ENCODE measurements at places on chromosomes 2 and 18. TPM values are rescaled to one million over a fixed set of nuclear protein-coding genes. Genes with fewer than 3 reads are reported as not detected.

GRCh38 chr2:205908212-205909183 lies 177.5 kb downstream of the INO80D start:
- no peak for DNase-seq

DNA sequence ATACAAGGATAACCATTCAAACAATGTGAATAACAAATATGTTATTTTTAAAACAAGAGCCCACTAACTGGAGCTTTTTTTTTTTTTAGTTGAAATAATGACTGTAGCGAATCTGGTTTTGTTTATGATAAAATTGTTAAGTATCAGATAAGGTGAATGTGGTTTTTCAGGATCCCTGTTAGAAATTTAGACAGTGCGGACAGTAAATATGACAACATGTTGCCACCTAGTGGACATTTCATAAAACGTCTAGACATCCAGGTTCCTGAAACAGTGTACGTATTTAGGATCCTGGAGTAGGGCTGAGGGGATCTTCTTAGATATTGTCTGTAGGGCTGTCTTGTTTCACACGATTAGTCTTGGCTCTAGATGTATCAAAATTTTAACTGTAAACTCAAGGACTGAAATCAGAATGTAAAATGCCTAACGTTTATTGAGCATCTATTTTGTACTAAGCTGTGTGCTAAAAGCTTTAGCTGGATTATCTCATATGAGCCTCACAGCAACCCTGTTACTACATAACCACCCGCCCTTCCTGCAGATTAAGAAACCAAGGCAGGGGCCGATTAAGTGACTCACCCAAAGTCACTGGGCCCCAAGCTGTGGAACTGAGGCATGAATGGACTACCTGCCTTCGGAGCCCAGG lies 23.9 kb upstream of the CCDC68 start:
- DNase-seq: no peak

GRCh38 chr2:71779774-71780105 lies 326.4 kb downstream of the DYSF start:
- no peak for DNase-seq

DNA sequence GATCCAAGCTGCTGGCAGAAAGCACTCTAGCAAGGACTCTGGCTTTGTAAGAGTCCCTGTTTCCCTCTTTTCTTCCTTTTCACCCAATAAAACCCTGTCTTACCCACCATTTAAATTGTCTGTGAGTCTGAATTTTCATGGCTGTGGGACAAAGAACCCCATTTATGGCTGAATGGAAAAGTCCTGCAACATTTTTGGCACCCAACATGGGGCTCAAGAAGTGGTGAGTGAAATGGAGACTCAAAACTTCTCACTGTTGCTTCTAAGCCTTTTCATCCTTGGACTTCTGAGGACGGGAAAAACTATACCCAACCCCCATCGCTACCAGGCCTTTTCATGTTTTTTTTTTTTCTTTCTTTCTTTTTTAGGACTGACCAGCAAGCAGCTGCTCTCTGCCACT lies 329.5 kb upstream of the CWC22 start:
- DNase-seq: no peak

DNA sequence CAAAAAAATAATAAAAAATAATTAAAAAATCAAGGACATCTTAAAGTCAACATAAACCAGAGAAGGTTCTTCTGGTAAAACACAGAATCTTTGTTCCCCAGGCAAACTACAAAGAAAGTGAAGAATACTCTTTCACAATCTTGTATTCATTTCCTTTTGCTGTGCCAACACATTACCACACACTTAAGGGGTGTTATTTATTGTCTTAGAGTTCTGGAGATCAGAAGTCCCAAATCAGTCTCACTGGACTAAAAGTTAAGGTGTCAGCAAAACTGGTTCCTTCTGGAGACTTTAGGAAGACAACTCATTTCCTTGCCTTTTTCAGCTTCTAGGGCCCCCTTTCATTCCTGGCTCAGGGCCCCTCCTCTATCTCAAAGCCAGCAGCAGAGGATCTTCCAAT lies 12.2 kb upstream of the CAB39 start:
- no peak for DNase-seq

DNA sequence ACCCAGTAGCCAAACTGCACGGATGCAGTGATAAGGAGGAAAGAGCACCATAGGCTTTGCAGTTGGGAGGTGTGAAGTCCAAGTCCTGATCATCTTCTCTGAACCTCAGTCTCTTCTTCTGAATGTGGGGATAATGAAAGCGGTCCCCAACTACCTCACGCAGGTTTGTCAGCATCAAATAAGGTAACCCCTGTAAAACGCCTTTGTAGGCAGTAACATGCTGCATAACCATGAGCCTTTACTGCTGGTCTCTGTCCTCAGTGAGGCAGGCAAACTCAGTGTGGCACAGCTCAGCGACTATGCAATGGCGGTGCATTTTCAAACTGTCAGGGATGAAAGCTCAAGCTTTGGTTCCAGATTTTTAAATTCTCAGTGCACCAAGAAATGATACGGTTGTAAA lies 46.1 kb downstream of the DNMT3A start:
- no peak for DNase-seq

GRCh38 chr18:62938006-62938405 lies 222.7 kb downstream of the PHLPP1 start:
- DNase-seq: no peak

DNA sequence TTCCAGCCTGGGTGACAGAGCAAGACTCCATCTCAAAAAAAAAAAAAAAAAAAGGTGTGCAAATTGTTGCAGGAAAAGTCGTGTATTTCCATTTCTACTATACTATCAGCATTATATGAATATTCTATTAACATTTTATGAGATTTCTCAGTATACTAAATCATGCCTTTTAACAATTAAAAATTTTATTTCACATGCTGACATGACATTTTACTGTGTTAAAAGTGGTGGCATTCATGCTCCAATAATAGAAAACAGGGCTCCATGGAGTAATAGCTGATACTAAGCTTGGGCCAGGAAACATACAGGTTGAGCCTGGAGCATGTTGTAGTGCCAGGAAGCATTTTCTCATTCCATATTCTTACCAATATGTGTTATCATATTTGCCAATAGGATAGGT lies 141.4 kb downstream of the SPAG16 start:
- DNase-seq: no peak

- DNase-seq: no peak
Observed at GRCh38 chr2:97858442-97858841, 137.3 kb downstream of the TMEM131 start.

DNA sequence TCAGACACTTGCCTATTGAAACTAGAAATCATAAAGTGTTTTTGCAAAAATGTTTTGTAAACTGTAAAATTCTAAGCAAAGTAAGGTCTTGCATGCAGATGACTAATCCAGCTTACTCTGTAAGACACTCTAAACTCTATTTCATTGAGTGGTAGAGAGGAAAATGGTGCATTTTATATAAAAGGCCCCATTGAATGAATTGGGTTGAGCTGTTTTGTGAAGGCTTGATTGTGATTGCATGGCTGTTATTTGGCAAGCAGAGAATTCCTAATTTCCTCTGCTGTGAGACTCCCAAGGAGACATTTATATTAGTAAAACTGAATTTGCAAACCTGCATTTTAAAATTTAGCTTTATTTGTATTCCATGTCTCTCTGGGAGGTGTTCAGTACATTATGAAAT lies 234.5 kb downstream of the PARD3B start:
- DNase-seq: no peak

- DNase-seq: no peak
Observed at GRCh38 chr2:607172-607571, 70.0 kb downstream of the TMEM18 start.

DNA sequence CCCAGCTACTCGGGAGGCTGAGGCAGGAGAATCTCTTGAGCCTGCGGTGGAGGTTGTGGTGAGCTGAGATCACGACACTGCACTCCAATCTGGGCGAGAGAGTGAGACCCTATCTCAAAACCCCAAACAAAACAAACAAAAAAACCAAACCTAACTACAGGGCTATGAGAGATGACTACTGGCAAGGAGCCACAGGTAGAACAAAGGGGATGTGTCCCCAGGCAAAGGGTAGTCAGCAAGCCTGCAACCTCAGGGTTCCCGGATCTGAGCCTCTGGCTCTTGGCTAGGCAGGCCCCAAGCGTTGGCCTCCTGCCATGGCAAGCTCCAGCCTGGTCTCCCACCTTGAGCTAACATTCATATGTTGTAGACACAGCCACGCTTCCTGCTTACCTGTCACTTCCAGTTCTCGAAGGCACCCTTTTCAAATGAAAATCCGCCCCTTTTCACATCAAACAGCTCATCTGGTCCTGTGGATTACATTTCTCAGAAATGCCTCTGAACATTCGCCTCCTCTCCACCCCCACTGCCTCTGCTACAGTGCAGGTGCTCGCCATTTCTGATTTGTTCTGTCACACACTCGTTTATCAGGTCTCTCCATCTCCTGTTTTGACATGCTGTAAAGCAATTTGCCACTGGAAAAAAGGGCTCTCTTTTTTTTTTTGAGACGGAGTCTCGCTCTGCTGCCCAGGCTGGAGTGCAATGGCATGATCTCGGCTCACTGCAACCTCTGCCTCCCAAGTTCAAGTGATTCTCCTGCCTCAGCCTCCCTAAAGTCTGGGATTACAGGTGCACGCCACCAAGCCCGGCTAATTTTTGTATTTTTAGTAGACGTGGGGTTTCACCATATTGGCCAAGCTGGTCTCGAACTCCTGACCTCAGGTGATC lies 13.1 kb upstream of the ACTR3 start:
- no peak for DNase-seq

GRCh38 chr2:113602869-113603466 lies 24.1 kb upstream of the RABL2A start:
- no peak for DNase-seq

DNA sequence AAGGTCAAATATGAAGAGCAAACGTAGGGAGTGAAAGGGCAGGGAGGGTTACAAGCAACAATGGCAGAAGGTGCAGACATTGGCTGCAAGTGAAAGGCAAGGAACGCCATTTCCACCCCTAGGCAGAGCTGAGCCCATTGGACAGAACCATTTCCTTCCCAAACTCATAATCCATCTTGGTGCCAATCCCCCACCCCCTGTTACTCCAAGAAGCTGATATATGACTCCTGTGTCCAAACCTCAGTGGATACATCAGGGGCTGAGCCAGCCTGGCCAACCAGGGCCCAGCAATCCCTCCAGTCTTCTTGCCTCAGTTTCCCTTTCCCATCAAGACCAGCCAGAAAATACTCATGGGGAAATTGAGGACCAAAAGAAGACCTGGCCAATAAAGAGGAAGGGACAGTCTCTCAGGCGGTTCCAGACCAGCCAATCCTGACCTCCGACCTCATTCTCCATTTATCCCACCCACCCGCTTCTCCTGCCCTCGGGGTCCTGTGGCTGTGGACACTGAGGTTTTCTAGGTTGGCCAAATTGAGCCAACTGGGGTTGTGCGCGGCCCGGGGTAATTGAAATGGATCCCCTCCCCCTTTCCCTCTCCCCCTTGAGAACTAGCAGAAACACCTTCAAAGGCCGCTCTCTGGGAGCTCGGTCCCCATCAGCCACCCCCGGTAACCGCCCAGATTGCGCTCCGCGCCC lies 24.8 kb downstream of the TNS1 start:
- DNase-seq: no peak

- DNase-seq: peak; percentile 90
Observed at GRCh38 chr2:95345563-95346230, 48.5 kb downstream of the KCNIP3 start.

DNA sequence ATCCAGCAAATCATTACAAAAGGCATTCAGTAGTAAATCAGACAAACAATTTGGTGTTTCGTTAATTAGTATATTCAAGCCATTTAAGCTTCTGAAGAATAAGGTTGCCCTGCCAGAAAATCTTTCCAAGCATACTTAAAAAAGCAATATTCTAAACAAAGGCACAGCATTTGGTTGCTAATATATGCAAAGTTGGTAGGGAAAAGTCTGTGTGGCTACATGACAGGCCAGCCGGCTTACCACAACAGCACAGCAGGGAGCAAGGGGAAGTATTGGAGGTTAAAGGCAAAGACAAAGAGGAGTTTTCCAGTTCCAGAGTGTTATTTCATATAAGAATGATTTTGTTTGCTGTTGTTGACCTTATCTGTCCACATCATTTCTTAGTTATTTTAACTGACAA lies 282.3 kb downstream of the MBD5 start:
- no peak for DNase-seq

DNA sequence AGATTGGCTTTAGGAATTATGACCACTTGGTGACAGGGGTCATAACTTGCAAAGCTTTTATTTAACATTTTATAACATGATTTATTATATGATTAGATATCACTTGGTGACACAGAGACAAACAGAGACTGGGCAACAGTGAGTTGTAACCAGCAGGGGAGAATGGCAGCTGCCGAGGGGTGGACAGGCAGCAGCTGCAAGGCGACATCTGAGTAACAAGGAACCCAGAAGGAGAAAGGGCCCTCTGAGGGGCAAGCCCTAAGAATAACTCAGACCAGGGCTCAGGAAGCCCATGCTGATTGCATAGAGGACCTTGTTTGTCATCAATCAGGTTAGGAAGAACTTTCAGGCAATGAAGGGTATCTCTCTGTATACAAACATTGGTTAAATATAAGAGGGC lies 339.9 kb upstream of the SOX11 start:
- DNase-seq: no peak

- DNase-seq: no peak
Observed at GRCh38 chr18:60182223-60182622, 190.4 kb downstream of the MC4R start.

GRCh38 chr2:207584952-207585351 lies 40.2 kb downstream of the METTL21A start:
- DNase-seq: no peak

DNA sequence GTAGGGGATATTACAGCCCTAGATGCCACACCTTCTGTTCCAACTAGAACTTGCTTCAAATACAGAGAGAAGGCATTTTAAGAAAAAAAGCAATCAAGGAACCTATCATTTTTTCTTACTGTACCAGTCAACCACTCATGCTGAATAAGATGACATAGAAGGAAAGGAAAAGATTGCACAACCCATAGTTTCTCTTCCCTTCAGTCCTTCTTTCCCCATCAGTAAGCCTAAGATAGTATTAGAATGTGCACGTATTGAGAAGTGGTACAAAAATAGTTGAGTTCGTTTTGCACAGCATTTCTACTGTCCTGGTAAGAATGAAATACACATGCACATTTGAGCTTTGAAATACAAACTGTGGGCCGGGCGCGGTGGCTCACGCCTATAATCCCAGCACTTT lies 27.0 kb upstream of the HK2 start:
- no peak for DNase-seq

- no peak for DNase-seq
Observed at GRCh38 chr2:196309691-196310090, 138.3 kb upstream of the STK17B start.

- no peak for DNase-seq
Observed at GRCh38 chr2:160380611-160381010, 113.0 kb downstream of the RBMS1 start.

- no peak for DNase-seq
Observed at GRCh38 chr2:168941297-168941696, 40.2 kb downstream of the G6PC2 start.

- no peak for DNase-seq
Observed at GRCh38 chr2:186205254-186205911, 280.7 kb upstream of the ZC3H15 start.

The ING5 gene
- 37.6 TPM for total RNA-seq

The IL1RN gene
- total RNA-seq: 20.5 TPM

The PROKR1 gene
- total RNA-seq: 0.10 TPM

The ESPNL gene
- 0.12 TPM for total RNA-seq

The RGPD3 gene
- 0.17 TPM for total RNA-seq

The UGT1A10 gene
- total RNA-seq: not detected

The HOXD10 gene
- total RNA-seq: 0.19 TPM

The GYPC gene
- 13.3 TPM for total RNA-seq

The FRZB gene
- total RNA-seq: 17.1 TPM

The HOXD4 gene
- total RNA-seq: 37.0 TPM
